ENCODE measurements at places on chromosomes 12 and 14.

DNA sequence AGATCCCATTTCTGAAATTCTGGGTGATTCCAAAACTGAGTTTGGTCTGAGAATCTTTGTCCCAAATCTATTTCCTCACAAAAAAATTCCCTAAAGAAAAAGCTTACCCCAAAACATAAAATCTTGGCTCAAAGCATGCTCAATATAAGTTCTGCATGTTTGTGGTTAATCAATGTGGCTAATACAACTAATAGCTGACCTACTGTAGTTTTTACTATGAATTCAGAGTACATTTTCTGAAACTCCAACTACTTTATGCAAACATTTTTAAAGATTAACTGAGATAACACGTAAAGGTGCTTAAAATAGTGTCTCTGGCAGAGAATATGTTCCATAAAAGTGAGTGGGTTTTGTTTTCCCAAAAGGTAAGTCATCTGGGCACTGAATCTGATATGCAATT, 133.1 kb downstream of the MED13L start:
- no peak for DNase-seq

DNA sequence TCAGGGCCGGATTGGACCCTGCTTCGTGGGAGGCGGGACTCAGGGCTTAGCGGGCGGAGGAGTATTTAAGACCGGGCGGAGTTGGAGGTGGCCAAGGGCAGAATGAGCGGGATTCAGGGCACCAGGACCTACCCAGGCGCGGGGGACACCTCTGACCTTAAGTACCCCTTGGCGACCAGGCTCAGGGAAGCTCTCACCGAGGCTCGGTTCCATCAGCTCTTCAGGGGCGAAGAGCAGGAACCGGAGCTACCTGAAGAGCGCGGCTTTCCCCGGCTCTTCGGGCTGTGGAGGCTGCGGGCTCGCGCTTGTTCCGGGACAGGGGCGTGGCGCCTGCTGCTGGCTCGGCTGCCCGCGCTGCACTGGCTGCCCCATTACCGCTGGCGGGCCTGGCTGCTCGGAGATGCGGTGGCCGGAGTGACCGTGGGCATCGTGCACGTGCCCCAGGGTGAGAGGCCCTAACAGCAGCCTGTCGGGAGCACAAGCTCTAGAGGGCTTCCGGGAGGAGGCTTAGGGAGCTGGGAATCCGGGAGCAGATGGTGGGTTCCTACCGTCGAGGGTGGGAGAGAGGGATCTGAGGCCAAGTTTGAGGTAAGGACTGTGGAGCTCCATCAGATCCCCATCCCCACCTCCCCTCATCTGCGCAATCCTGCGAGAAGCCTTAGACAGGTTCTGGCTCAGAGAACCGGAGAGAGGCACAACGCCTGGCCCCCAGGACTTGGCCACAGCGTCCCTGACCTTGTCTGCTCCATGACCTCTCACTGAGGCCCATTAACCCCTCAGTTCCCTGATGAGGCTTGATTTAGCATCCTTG, 8.4 kb downstream of the ARHGEF25 start:
- DNase-seq, result no peak

GRCh38 chr12:106519607-106520021, 63.2 kb upstream of the RFX4 start:
- DNase-seq, result no peak

DNA sequence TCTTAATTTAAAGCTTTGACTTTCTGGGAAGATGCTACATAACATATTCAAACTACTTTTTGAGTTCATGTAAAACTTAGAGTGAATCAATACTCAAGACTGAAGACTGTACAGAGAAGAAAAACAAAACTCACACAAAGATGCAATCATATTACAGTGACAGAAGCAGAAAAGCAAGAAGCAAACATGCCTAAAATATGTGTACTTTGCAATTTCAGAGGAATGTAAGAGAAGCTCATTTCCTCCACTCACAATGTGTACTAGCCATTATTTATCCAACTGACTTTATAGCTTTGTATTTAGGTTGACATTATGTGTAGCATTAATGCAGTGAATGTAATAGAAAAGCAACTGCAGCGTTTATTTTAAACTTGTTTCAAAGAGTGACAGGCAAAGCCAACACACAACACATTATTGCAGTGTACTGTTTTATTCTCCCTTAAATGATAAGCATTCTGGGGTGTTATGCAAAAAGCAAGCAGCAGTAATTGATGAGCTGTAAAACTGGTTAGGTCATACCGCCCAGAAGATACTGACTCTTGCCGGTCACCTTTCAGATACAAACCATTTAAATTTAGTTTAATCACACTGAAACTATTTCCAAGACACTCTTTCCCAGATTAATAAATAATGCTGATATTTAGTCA, 88.2 kb upstream of the PAWR start:
- DNase-seq, result no peak

DNA sequence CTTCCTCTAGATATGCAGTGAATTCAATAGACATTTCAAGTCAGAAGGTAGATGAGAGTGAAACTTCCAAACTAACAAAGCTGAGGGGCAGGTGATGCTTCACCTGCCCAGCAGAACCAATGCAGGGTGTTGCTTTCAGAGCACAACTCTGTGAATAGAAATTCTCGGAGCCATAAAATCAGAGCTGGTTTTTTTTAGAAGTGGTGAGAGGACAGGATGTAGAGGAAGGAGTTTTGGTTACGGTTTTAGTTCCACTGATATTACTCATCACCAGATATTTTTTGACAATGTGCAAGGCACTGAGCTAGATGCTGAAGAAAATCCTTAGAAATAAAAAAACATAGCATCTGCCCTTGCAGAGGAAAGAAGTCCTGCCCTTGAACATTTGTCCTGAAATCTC, 62.2 kb downstream of the BMP4 start:
- DNase-seq, result no peak

GRCh38 chr12:74775276-74775675, 237.6 kb downstream of the ATXN7L3B start:
- DNase-seq, result no peak

DNA sequence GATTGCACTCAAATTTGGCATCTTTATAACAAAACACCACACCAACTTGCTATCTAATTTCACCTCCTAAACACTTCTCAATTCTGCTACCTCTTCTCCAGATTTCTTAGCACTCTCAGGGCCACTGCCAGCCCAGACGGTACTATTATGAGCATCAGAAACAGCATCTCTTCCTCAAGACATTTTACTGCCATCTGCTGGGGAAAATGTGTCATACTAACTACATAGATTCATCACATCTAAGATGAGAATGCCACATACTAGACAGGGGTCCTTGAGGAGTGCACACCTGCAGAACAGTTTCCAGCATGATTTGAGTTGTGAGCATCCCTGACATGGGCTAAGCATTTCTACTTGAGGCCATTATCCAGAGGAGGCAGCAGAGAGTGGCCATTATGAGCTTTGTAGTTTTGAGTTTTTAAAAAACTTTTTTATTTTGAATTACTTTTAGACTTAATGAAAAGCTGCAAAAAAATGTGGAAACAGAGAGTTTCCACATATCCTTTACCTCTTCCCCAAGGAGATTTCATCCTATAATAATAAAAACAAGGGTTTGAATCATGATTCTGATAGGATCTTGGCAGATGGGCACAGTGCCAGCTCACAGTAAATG, 15.1 kb upstream of the GRIP1 start:
- DNase-seq, result peak; percentile 69

DNA sequence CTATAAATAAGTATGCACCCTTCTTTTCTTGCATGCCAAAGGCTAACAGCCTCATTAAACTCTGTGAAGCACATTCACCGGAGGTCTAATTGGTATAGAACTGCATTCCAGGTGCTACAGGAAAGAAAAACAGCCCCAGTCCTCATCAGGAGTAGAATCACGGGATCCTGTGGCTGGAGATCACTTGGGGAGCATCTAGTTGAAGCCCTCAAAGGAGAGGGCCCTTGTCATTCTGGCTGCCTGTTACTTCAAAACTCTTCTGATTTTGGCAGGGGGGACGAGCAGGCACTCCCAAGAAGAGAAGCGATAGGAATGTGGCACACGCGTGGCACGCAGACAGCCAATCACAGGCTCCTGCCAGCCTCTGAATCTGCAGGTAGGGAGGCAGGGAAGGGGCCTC, 154.4 kb downstream of the TTC7B start:
- DNase-seq, result no peak

- DNase-seq, result peak; percentile 86
Observed at GRCh38 chr12:120445911-120446843, at the start of the genes GATC and TRIAP1. GATC (plus strand) TSS chr12:120446444; CDS start chr12:120446481, 37 bp downstream. TRIAP1 (minus strand) TSS chr12:120446384; CDS start chr12:120446372, 12 bp downstream.

GRCh38 chr12:30700216-30700900, 4.7 kb upstream of the IPO8 start:
- no peak for DNase-seq

DNA sequence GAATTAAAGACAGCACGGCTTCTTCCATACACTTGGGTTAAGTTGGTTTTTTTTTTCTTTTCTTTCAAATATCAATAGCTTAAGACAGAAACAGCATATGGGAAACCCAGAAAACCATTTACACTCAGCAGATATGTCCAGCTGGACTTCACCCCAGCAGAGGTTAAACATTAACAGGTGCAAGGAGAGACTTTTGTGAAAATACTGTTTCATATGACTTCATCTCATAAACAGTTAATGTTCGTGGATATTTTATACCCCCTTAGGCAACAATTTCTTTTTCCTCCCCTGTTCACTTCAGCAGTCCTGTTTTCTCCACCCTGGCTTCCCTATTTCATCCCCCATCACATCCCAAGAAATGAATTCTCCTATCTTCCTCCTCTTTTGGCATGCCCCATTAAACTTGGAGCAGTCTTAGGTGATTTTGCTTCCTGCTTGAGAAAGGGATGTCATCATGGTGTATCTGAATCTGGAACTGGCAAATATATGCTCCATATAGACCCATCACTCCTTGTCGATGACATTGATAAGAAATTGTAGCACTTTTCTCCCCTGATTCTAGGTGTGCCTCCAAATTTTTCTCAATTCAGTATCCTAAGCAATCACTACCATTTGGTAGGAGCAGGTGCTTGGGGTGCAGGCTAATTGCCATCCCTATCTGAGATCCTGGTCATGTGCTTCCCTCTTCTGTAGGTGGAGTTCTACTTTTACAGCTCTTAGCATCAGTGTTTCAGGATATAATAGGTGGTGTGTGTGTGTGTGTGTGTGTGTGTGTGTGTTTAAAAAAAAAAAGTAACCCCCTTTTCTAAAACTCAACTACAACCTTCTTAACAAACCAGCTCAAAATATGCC, 67.9 kb downstream of the BMP4 start:
- peak; percentile 45 for DNase-seq

- DNase-seq, result no peak
Observed at GRCh38 chr12:45585522-45586230, 143.8 kb upstream of the ARID2 start.

- peak; percentile 61 for DNase-seq
Observed at GRCh38 chr14:70714055-70714550, 72.4 kb downstream of the TTC9 start.

- DNase-seq, result no peak
Observed at GRCh38 chr12:48281811-48282210, 68.9 kb downstream of the ZNF641 start.

DNA sequence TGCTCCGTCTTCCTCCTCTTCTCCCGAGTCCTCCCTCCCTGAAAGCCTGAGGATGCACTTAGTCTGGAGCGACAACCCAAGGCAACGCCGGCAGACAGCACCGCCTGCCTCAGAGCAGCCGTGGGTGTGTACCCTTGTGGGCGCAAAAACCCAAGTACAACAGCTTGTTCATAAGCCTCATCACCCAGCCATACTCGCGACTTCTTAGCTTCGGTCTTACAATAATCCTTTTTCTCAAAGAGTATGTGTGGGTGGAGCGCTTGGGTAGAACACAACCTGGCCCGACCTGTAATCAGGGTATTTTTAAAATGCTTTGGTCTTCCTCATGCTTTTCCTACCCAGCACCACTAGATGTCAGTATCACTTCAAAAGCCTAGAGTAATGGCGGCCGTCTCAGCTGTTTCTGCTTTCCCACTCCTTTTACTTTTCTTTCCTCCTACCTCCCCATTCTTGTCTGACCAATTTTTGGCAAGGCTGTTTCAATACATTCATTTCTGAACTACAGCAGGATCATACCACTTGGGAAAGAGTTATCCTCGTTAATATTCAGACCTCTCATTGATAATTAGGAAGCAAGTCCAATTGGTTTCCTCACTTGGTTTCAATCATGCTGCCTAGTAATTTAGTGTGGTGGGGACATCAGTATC, 198.9 kb downstream of the EPS8 start:
- peak; percentile 73 for DNase-seq
